ENCODE measurements at places on chromosomes 7 and 10.

DNA sequence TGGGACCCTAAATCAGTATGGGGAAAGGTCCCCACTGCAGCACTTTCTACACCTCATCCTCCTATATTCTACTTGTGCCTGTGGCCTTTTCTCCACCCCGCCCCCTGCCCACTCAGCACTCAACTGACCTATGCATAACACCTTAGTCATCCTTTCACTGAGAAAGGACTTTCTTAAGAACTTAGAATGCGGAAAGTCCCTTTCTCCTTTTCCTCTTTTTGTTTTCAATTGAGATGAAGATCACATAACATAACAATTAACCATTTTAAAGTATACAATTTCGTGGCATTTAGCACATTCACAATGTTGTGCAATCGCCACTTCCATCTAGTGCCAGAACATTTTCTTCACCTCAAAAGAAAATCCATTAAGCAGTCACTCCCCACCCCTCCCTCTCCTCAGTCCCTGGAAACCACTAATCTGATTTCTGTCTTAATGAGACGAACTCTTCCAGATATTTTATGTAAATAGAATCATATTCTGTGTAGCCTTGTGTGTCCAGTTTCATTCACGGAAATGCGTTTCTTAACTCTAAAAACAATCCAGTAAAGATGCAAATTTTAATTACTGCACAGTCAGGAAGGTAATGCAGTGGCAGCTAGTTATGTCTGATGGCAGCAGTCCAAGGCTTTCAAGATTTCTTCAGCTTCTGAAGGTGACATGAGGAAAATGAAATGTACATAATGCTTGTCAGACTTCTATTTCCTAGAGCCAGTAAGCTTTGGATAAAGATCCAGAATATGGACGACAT is 41.7 kb downstream of the FAS start:
- DNase-seq = no peak

DNA sequence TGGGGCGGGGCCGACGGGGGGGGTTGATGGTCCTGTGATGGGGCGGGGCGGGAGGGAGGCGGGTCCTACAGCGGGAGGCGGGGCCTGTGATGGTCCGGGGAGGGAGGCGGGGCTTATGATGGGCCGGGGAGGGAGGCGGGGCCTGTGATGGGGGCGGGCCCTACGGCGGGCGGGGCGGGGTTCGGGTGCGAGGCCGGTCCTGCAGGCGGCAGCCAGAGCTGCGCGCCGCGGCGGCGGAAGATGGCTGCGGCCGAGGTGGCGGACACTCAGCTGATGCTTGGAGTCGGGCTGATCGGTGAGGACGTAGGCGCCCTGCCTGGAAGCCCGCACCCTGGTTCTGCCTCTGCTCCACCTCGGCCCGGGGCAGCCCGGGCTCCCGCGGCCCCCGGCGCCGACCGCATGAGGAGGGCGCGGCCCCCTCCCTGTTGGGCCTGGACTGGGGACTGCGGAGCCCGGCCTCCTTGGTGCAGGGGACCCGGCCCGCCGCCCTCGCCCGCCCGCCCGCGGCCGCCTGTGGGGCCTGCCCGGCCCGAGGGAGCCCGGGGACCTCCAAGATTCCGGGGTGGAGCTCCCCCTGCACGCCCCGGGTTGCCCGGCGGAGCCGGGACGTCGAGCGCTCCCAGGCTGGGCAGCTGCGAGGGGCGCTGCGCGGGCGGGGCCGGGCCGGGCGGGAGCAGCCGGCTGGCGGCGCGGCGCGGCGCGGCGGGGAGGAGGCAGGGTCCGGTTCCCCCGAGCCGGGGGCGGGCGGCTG is at the start of gene DENND10:
TSS of gene DENND10 (plus strand) at position 211 of the 751 bp plus-strand sequence. CDS start at position 241, 30 bp downstream.
- DNase-seq = peak; percentile 81

DNA sequence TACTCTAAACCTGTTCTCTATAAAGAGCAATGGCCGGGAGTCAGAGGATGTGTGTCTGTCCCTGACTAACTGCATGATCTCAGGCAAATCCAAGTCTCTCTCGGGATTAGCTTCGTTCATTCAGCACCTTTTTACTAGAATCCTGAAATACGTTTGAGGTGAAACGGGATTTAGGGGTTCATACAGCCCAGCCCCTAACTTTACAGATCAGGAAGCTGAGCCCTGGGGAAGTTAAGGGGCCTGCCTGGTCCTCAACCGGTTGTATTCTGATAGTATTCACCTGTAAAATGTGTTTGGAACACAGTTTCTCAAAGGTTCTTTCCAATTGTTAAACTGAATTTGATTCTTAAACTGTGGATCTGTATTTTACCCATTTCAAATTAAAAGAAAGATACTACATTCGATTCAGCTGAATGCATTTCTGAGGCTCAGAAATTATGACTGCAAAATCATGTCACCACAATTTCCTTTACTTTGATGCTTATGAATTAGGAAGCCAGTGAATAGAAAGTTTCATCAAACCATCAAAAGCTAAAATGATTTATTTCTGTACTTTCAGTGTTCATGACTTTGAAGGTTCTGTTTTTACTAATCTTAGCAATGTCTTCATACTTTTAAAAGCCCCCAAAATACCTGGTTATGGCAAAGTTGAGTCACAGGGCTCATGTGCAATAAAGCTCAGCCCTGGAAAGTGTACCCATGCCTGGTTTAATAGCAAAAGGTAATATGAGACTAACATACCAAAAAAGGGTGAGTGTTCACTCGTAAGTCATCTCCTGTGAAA is 28.9 kb upstream of the EZH2 start:
- DNase-seq = no peak

GRCh38 chr7:64887756-64888508 is 15.1 kb upstream of the ZNF273 start:
- DNase-seq = peak; percentile 31

DNA sequence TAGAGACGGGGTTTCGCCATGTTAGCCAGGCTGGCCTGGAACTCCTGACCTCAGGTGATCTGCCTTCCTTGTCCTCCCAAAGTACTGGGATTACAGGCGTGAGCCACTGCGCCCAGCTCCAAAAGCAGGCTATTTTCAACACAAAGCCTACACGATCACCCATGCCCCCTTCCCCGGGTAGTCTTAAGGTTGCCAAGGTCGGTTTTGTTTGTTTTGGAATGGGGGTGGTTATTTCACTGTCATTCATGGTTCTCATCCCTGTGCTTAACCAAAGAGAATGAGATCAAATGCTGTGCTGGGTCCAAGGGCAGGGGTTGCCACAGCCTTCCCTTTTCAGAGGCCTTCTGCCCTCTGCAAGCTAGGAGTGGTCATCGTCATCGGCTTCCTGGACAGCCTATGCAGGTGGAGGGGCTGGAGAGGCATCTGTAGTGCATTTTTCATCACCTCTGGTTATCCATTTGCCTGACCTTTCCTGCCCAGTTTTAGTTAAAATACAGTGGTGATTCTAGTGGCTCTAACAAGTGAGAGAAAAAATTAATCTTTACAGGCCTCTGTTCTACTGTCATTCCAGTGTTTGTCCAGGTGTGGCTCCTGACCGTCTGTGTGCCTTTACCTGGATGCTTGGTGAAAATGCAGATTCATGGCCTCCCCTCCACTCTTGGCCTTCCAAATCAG is 11.4 kb downstream of the BLVRA start:
- DNase-seq = no peak

- no peak for DNase-seq
Measured at GRCh38 chr7:42726066-42726785, 185.6 kb downstream of the C7orf25 start.

DNA sequence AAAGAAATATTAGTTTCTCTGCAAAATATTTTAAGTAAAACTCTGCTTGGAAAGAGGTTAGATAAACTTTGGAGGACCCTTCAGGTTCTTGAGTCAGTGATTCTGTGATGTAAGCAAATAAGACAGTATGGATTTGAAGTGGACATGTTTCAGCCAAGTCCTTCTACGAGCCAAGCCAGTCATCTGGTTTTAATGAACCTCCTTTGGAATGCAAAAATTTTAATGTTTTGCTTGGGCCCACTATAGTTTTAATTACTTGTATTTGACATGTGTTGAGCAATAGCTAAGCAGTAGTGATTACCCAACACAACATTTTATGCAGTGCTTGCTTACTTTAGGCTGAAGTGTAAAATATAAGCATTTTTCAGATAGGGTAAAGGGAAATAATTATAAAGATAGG is 296.3 kb upstream of the SEMA3D start:
- DNase-seq = no peak

DNA sequence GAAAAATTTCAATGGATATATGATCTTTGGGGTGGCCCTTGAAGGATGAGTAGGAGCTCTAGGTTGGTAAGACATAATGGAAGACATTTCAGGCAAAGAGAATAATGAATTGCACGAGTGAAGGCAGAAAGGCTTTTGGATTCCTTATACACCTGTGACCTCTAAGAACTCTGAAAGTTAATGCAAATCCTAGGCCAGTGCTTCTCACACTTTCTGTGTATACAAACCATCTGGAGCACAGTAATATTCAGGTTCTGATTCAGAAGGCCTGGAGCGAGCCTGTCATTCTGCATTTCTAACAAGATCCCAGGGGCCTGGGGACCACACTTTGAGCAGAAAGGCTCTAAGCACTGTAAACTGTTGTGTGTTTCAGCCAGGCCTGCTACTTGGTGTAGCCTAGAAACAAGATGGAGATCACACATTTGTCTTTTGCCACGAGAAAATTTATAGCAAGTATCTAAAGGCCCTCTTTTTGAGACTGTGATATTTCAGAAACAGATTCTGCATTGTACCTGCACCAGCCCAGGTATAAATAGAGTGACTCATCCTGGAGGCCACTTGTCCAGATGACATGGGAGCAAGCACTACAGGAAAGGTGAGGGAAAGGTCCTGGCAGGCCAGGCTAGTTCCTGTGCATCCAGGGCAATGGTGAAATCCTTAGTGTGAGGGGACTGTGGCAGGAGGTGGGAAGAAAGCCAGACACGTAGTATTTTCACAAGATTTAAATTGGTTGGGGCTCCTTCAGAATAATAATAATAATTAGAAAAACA is 24.4 kb downstream of the MRPS33 start:
- DNase-seq = no peak

DNA sequence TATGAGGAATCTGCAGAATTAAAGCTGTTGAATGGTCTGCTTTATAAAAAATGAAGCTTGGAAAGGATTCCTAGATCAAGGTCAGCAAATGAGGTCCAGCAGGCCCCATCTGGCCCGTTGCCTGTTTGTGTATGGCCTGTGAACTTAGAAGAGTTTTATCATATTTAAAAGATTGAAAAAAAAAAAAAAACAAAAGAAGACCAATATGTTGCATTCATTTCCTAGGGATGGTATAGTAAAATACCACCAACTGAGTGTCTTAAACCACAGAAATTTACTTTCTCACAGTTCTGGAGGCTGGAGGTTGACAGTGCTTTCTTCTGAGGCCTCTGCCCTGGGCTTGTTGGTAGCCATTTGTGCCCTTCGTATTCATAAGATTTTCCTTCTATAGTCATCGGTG is 109.2 kb downstream of the PPP1R3A start:
- DNase-seq = no peak

GRCh38 chr7:5797179-5797578 is 15.7 kb upstream of the RNF216 start:
- DNase-seq = no peak

DNA sequence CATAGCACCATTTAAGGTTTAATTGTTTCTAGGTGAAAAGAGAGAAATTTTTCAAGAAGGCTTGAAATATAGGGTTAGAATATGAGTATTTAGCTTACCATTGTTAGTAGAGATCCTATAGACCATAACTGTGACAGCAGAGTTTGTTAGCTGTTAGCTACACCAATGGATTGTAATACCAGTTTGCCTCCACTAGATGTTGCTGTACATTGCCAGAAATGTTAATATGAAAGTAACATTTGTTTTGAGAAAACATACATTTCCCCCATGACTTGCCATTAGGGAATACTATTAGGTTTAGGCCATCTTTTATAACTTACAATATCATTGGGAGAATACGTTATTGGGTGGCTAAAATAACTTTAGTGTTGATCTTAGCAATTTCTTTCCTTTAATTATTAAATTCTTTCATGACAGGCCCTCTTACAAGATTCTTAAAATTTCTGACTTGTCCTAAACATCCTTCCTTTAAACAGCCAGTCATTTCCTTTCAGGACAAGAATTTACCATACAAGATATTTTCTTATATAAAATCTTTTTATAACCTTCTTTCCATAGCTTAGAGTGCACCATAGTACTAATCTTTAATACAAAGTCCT is 39.5 kb downstream of the ZNF117 start:
- no peak for DNase-seq

DNA sequence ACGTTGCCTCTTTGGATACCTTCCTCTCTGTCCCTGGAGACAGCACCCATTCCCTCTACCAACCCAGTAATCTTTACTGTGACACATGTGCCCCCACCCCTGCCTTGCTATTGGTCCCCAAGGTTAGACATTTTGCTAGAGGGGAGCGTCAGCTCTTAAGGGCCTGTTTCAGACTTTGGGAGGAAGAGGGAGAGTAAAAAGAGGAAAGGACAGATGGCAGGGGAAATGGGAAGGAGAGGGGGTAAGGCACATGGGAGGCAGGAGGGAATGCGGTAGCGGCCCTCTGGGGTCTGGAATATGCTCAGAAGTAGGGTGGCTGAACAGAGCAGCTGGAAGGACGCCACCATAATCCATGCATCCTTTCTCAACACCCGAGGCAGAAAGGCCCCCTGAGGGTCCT is 12.2 kb downstream of the BLNK start:
- no peak for DNase-seq
